ENCODE measurements at places on chromosomes 12 and 14.
A peak's percentile ranks its signal among the peaks of the same experiment; 100 is the strongest.

GRCh38 chr12:103881261-103881660 lies 40.2 kb upstream of the NT5DC3 start:
- DNase-seq: no peak

GRCh38 chr12:13504074-13504473 lies 307.5 kb downstream of the EMP1 start:
- DNase-seq: no peak

DNA sequence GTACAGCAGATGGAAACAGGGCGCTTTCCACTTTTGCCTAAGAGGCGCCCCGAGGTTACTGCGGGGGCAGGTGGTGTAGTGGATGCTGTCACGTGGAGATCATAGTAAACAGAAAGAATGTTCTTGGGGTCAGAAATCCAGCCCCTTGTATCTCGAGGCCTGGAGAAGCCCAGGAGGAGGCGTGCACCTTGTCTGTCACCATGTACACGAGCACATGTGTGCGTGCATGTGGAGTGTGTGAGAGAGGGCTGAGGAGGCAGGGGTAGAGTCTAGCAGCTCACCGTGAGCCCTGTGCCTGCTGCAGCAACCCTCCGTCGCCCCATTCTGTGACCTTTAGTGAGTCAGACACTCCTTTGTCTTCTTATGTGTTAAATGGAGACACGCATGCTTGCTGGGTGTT lies 59.0 kb downstream of the CACNA1C start:
- DNase-seq: no peak

DNA sequence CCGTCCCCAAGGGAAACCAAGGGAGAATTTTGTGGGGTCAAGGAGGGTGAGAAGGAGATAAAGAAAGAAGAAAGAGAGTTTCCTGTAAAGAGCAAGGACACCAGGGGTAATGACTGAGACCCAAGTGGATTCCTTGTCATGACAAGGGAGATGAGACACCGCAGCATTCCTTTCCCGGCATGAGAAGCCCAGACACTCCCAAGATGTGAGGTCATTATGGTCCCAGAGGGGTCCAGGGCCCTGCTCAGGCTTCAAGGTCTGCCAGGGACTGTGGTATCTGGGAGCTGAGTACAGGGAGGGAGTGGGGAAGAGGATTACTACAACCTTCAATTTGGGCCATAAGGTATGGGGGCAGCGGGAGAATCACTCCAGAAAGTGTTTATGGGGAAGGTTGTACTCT lies 58.1 kb downstream of the SPTB start:
- DNase-seq: no peak

GRCh38 chr12:28877854-28878253 lies 271.2 kb upstream of the FAR2 start:
- DNase-seq: no peak

- peak; percentile 46 for DNase-seq
Measured at GRCh38 chr12:118463677-118464076, 87.3 kb downstream of the SUDS3 start.
